AG08395 (cell line): ENCODE measurements at places on chromosomes 2 and 18.
A peak's percentile ranks its signal among the peaks of the same experiment; 100 is the strongest.

DNA sequence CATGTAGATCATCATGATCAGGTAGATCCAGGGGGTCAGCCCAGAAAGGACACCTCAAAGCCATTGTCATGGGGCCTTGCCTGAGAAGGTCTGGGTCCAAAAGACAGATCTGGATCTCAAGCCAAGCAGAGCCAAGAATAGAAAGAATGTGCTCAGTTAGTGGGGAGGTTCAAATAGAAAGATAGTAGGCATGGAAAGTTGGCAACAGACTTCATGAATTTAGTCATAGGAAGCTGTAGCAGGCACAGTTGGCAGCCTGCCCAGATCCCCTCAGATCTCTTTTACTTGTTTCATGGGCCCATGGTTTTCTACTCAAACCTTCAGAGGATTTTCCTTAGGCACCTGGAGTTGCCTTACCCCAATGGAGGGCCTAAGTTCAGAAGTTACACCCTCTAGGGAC lies 767.0 kb downstream of the SLC4A3 start:
- DNase-seq: no peak

DNA sequence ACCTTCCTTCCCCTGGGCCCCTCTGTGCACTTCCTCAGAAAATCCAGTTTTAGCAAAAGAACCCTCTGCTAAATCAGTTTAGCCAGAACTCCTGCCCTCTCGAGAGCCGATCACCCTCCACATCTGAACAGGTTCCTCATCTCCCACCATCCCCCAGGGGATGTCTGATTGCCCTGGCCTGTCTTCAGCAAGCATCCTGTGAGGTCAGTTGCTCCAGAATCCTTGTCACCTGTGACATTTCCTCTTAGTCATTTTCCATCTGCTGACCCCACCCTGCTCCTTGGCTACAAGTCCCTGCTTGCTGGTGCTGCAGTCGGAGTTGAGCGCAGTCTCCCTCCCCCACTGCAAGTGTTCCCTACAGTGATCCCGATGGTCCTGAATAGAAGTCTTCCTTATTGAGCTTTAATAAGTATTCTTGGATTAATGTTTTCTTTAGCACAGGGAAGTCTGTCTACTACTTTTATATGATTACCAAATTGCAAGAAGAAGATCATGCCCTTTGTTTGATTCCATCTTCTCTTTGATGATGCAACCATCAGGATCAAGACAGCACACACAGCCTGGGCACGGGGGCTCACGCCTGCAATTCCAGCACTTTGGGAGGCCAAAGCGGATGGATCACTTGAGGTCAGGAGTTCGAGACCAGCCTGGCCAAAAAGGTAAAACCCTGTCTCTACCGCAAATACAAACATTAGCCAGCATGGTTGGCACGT lies 30.9 kb upstream of the UBE2F start:
- no peak for DNase-seq

- DNase-seq: peak; percentile 11
Measured at GRCh38 chr2:191114403-191114886, 36.3 kb downstream of the STAT4 start.

DNA sequence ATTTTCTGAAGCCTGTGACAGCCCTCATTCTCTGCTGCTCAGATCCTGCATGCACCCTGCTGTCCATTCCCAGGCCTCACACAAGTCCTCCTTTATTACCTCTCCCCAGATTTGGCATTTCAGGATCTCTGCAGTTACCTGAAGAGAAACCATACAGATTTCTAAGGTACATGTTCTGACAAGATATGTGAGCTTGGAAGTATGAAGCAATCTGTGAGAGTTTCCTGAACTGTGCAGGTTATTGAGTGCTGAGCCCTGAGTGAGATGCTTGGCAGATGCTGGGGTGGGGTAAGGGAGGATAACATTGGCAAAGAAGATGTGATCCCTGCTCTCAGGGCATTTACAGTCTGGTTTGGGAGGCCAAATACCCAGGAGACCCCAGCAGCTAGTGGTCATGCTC lies 122.1 kb upstream of the STPG4 start:
- DNase-seq: no peak

DNA sequence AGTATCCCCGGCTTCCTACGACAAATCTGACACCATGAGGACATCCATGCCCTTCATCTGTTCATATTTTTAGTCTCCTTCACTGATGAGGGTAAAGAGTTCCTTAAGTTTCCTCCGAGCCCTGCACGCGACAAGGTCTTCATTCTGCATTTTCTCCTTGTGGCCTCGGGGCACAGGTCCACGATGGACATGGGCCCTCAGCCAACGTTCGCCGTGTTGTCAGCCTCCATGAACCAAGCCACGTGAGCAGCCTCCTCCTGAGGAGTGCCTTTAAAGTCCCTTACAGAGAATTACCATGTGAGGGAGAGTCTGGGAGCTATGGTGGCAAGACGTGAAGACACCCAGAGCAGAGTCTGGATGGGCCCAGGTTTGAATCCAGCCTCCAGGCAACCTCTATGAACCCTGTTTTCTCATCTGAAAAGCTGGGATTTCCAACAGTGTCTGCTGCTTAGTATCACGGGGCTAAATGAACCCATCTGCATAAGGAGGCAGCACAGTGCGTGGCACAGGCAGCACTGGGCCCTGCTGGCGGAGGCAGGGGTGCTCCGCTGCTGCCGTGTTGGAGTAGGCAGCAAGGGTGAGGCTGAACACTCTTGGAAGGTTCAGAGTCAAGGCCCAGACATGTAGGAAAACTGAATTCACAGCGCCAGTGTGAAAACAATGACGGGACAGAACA lies 54.1 kb downstream of the EIPR1 start:
- no peak for DNase-seq

- no peak for DNase-seq
Measured at GRCh38 chr2:20352230-20352578, 1.6 kb upstream of the PUM2 start.

- no peak for DNase-seq
Measured at GRCh38 chr18:48293954-48294898, 115.0 kb downstream of the ZBTB7C start.

- DNase-seq: no peak
Measured at GRCh38 chr2:172230889-172231401, 128.2 kb upstream of the DLX2 start.
